ENCODE measurements at places on chromosomes 1 and 21. TPM values are rescaled to one million over a fixed set of nuclear protein-coding genes. Genes with fewer than 3 reads are reported as not detected.

The PGLYRP3 gene
- not detected for total RNA-seq

The DNAJC11 gene
- 51.6 TPM for total RNA-seq

The DIO1 gene
- total RNA-seq = not detected

The WNT4 gene
- not detected for total RNA-seq

The SPATA45 gene
- total RNA-seq = not detected

The HSPA6 gene
- total RNA-seq = 1.1 TPM

The SLC9C2 gene
- not detected for total RNA-seq

Measured in T-helper 1 cell treated with Interleukin-12 subunit alpha and Interleukin-12 subunit beta and Interleukin-4 antibody, amounts not matched to agents 30 ng/mL and 1 ng/mL, for 36 hours (primary cell).